ENCODE measurements at places on chromosomes 5 and 9.

GRCh38 chr9:132584601-132585560, 2.5 kb downstream of the BARHL1 start:
- DNase-seq: no peak

- no peak for DNase-seq
Measured at GRCh38 chr5:31577438-31577837, 45.3 kb downstream of the C5orf22 start.

DNA sequence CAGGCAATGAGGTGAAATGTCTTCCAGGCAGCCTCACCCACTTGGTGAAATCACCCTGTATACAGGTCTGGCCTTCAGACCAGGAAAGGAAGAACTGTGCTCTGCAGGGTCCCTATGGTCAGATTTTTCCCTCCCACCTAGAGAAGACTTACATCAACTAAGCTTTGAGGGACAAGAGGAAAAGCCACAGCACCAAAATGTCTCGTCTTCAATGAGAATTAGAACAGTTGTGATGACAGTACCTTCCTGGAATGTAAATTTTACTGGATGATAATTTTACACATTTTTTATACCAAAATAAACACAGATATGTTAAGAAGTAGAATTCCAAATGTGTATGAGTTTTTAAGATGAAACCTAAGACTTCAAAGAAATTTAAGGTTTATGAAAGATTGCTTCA, 283.9 kb downstream of the SPOCK1 start:
- no peak for DNase-seq

- DNase-seq: no peak
Measured at GRCh38 chr9:126471084-126471624, 142.6 kb upstream of the LMX1B start.

DNA sequence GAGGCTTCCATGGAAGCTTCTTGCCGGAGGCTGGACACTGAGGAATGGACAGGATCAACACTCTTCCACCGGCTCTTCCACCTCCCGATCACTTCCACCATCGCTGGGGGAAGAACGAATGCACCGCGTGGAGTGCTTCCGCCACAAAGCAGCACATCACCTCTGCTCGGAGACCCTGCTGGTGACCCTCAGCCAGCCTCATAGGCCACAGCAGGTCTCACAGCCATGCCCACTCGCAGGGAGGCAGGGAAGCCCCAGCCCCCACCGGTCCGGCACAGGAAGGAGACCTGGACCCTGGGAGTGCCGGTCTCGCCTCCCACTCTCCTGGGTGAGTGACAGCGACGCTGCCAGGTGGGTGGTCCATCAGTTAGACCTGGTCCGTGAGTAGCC, 4.7 kb downstream of the MRPL36 start:
- DNase-seq: no peak

DNA sequence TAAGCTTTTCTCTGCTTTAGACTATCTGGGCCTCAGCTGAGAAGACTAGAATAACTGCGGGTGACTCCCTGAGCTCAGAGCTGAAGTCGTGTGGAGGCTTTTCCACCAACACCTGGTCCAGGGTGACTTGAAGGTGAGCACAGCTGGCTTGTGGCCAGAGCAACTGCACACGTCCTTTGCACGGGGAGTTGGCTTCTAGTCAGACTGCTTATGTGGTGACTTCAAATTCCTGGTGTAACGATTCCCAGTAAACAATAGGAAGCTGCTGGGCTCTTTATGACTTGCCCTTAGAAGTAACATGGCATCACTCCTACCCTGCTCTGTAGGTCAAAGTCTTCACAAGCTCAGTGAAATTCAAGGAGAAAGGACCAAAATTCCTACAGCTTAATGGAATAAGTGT, 800.6 kb upstream of the CDH6 start:
- DNase-seq: no peak

GRCh38 chr9:129422843-129423192, 198.1 kb downstream of the C9orf50 start:
- no peak for DNase-seq

DNA sequence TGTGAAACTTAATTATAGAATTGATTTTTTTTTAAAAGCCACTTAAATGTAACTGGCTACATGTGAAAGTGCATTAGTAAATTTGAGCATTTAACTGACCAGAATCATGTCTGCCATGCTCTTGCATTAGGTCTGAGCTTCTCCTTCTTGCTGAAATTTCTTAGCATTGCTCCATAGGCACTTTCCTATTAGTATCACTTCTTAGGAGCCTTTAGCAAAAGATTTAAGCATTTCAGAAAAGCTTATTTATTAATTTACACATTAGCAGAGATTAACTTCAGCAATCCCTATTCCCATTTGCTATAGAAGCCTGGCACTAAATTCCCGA, 211.0 kb downstream of the SNX18 start:
- no peak for DNase-seq

- no peak for DNase-seq
Measured at GRCh38 chr9:17878810-17879370, 300.0 kb downstream of the SH3GL2 start.

- no peak for DNase-seq
Measured at GRCh38 chr9:36461323-36461722, 61.3 kb upstream of the RNF38 start.

DNA sequence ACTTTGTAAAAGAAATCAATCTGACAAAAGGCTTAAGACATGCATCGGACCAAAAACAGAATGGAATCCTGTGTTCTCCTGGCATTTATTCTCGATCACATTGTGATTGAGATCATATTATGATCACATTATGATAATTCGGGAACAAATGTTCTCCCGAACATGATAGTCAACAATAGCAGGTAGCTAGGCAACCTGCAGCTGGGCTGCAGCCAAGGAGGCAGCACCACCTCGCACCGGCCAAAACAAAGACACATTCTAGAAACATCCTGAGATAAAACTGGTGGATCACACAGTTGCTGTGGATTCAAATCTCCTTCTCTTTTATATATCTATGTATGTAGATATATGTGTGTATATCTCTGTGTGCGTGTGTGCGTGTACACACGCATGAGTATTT, 480.6 kb upstream of the CYLC2 start:
- DNase-seq: no peak

- no peak for DNase-seq
Measured at GRCh38 chr5:143213231-143213850, 190.1 kb downstream of the NR3C1 start.

GRCh38 chr5:75335952-75336614, 937 bp upstream of the HMGCR start:
- DNase-seq: no peak

GRCh38 chr9:8651846-8652215, 852.3 kb upstream of the DMAC1 start:
- DNase-seq: no peak

DNA sequence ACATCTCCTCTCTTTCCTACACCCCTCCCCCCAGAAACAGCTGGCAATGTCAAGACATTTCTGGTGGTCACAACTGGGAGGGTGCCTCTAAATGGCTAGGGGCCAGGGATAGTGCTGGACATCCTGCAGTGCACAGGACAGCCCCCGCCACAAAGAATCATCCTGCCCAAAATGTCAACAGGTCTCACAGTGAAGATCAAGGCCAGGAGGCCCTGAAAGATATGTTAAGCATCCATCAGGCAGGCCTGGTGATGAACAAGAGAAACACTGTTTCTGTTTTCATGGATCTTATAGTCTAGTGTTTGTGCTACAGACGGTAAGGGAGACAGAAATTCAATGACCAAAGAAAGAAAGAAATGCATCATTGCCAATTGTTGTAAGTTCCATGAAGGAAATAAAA, 45.9 kb downstream of the WWC1 start:
- no peak for DNase-seq

DNA sequence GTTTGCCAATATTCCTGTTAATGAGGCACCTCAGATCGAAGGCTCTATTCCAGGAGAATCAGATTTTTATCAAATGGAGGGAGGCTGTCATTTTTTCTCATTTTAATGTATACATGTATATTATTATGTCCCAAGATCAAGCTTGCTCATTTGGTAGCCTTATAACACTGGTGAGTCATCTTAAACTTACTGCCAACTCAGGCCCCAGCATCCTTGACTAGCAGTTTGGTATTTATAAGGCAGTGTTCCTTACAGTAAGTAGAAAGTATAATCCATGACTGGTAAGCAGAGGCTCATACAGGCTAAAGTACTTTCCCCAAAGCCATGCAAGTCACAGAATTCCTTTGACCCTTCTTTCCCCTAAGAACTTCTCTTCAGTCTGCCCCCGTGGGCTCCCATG, 90.7 kb upstream of the NR3C1 start:
- DNase-seq: no peak

GRCh38 chr9:11443631-11444030, 830.8 kb upstream of the PTPRD start:
- no peak for DNase-seq

GRCh38 chr5:134792286-134792685, 33.7 kb downstream of the DDX46 start:
- DNase-seq: no peak

GRCh38 chr9:82124090-82124489, 135.5 kb downstream of the SPATA31D1 start:
- no peak for DNase-seq
